Aorta (tissue), 5 donors: ENCODE measurements at places on chromosomes 11 and 22. TPM values are rescaled to one million over a fixed set of nuclear protein-coding genes. Genes with fewer than 3 reads are reported as not detected.

DNA sequence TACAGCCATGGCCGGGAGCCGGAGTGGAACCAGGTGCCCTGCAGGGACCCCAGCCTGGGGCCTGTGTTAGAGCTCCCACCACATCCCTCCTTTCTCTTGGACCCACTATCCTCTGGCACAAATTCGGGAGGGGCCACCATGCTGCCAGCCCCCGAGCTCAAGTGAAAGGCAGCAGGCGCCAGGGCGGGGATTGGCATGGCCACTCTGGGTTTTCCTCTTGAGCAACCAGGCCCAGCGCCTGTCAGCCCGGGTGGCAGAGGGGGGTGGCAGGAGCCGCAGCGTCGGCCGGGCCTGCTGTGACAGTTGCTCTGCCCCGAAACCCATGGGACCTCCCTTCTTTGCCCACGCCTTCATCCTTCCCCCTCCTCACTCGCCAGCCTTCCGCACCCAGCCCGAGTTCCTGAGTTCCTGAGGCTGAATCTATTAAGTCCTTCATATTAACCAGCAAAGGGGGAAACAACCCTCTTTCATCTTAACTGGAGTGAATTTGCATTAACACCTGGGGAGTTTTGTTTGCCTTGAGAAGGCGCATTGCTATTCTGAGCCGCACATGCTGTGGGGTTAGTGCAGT, 16.8 kb upstream of the CABP7 start:
- H3K4me1 ChIP-seq, result no peaks in the 10 kb centered on the region
- H3K36me3 ChIP-seq, result no peaks in the 10 kb centered on the region
- DNase-seq, result no peak
- no peak overlapping the region for H3K27ac ChIP-seq

GRCh38 chr11:8810540-8811301, 100.3 kb upstream of the AKIP1 start:
- H3K27ac ChIP-seq, result peak overlapping the region; percentile 92
- no peaks in the 10 kb centered on the region for H3K27me3 ChIP-seq
- H3K4me1 ChIP-seq, result peaks cover 2% of the 10 kb centered on the region
- DNase-seq, result peak; percentile 86
- peak overlapping the region; percentile 14 for H3K4me3 ChIP-seq

GRCh38 chr11:86591631-86592030, 80.8 kb downstream of the ME3 start:
- H3K27me3 ChIP-seq, result no peaks in the 10 kb centered on the region
- H3K27ac ChIP-seq, result no peak overlapping the region
- no peak for DNase-seq
- H3K4me3 ChIP-seq, result no peak overlapping the region

- no peaks in the 10 kb centered on the region for H3K27me3 ChIP-seq
- H3K4me3 ChIP-seq, result no peak overlapping the region
- no peak for DNase-seq
- peaks cover 8% of the 10 kb centered on the region for H3K4me1 ChIP-seq
- peak overlapping the region; percentile 95 for H3K27ac ChIP-seq
- no peaks in the 10 kb centered on the region for H3K36me3 ChIP-seq
These were observed 32.7 kb upstream of the MICAL2 start for GRCh38 chr11:12077535-12078280.

DNA sequence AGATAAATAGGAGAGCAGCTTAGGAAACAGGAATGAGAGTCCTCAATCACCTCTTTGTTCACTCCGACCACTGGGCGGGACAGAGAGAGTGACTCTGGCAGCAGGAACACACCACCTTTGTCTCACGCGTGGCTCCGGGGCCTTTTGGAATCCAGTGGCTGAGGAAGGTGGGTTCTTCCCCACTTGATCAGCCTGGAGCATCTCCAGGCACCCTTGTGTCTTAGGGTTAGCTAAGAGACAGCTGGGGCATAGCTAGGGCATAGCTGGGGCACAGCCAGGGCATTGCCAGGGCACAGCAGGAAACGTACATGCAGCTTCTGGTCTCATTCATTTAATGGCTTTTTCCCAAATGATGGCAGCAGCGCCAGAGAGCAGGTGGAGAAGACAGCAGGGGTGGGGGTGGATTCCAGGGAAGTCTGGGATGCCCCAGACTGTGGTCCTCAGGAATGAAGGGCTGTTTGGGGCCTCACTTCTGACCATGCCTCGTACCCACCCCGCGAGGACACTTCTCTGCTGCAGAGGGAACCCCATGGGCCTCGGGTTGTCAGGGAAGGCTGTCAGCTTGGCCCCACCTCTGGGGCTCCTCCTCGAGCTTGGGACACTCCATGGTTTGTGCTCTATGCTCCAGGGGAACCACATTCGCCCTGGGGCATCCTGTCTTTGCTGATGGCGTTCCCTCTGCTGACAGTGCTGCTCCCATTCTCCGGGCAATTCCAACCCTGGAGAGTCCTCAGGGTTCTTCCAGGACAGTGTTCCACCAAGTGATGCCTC, 30.4 kb upstream of the SHANK2 start:
- no peaks in the 10 kb centered on the region for H3K4me1 ChIP-seq
- no peaks in the 10 kb centered on the region for H3K27me3 ChIP-seq
- no peak overlapping the region for H3K27ac ChIP-seq
- no peaks in the 10 kb centered on the region for H3K36me3 ChIP-seq

- DNase-seq, result no peak
- H3K27me3 ChIP-seq, result no peaks in the 10 kb centered on the region
- H3K36me3 ChIP-seq, result no peaks in the 10 kb centered on the region
- no peaks in the 10 kb centered on the region for H3K4me1 ChIP-seq
- H3K4me3 ChIP-seq, result no peak overlapping the region
These were observed 179.2 kb upstream of the ZBED5 start for GRCh38 chr11:11036848-11037732.

DNA sequence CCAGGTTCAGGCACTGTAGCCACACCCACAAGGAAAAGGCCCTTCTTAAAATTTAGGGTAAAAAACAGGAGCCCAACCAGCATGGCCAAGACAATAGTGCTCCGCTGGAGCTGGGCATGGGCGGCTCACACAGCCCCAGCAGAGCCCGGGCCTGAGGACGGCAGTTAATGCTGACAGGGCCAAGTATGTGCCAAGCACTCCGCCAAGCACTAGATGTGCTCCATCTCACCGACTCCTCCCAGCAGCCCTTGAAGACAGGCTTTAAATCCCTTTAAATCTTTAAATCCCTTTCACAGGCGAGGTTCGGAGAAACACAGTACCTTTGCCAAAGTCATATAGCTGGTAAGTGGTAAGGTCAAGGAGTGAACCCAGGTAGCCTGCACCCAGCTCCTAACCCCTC, 4.8 kb downstream of the ARFGAP2 start:
- H3K27me3 ChIP-seq, result no peaks in the 10 kb centered on the region
- peaks cover 3% of the 10 kb centered on the region for H3K36me3 ChIP-seq
- H3K4me3 ChIP-seq, result no peak overlapping the region
- no peak overlapping the region for H3K27ac ChIP-seq
- H3K4me1 ChIP-seq, result no peaks in the 10 kb centered on the region
- no peak for DNase-seq

DNA sequence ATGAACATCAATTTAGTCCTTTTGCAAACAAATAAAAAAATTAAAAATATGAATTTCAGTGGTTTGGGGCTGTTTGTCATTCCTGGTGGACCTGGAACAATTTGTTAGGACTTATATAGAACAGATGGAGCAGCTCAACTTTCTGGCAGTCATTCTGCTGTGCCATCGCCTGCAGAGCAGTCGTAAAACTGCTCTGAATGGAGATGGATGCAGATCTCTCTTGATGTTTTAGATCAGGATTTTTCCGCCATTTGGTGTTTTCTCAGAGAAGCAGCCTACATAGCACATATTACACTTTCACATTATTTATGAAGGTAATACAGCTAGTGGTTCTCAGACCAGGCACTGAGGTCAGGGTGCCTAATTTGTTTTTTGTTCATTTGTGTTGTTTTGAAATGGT, 31.8 kb upstream of the HSPA8 start:
- no peaks in the 10 kb centered on the region for H3K4me1 ChIP-seq
- no peaks in the 10 kb centered on the region for H3K27me3 ChIP-seq

DNA sequence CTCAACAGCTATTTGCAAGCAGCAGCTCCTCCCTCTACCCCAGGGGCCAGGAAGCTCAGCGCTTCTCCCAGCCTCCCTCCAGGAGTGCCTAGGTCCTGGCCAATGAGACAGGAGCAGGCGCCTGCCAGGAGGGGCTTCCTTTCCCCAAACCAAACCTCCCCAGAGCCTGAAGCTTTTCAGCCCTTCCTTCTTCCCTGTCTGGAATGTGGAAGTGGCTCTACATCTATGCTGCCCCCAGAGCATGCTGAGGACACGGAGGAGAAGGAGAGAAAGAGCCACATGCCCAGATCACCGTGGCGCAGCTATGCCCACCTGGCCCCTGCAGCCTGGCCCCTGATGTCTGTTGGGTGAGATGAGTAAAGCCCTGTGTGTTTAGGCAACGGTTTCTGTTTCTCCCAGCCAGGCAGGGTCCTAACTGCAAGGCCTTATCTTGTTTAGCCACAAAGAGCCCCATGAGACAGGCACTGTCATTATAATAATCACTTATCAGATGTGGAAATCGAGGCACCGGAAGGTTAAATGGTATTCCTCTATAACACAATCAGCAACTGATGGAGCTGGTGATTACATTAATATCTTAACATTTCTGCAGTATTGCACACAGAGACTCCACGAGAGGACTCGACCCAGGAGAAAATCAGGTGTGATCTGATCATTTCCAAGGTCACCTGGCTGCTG, 315.8 kb downstream of the CTTN start:
- H3K4me3 ChIP-seq, result no peak overlapping the region
- DNase-seq, result peak; percentile 53
- no peaks in the 10 kb centered on the region for H3K4me1 ChIP-seq
- H3K36me3 ChIP-seq, result no peaks in the 10 kb centered on the region
- no peaks in the 10 kb centered on the region for H3K27me3 ChIP-seq

DNA sequence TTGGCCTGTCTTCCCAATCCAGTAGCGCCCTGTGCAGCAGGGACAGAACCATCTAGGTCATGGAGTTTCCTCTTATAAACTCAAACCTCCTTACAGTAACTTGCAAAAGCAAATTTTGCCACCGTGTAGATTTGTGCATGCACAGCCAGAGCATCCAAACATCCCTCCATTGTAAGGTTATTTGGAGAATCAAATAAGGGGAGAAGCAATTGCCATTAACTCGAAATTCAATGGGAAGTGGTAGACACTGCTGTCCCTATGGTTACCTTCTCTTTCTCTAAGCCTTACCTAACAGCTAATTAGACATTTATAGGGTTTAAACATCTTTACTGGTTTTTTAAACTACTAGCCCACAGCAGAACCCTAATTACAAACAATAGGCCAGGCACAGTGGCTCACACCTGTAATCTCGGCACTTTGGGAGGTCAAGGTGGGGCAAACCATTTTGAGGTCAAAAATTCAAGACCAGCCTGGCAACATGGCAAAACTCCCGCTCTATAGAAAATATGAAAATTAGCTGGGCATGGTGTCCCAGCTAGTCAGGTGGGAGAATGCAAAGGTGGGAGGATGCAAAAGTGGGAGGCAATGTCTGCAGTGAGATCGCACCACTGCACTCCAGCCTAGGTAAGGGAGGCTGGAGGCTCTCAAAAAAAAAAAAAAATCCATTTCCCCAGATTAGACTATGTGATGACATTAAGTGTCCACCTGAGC, 6.6 kb downstream of the HSPA8 start:
- H3K4me1 ChIP-seq, result no peaks in the 10 kb centered on the region
- peaks cover 6% of the 10 kb centered on the region for H3K36me3 ChIP-seq
- no peaks in the 10 kb centered on the region for H3K27me3 ChIP-seq
- DNase-seq, result no peak
- no peak overlapping the region for H3K27ac ChIP-seq

GRCh38 chr11:124176925-124177715, 6.0 kb upstream of the OR10D3 start:
- no peaks in the 10 kb centered on the region for H3K36me3 ChIP-seq
- H3K4me3 ChIP-seq, result no peak overlapping the region
- no peak for DNase-seq
- H3K27me3 ChIP-seq, result no peaks in the 10 kb centered on the region

Gene ISX
- not detected for total RNA-seq

Gene OR6M1
- total RNA-seq, result not detected

Gene CCDC73
- not detected for total RNA-seq

Gene PLEKHB1
- 10.5 TPM for total RNA-seq

Gene NRIP3
- 1.9 TPM for total RNA-seq
